CD4-positive, alpha-beta T cell treated with Interleukin-2 at 100 ng/mL for 4 hours (primary cell): ENCODE measurements at places on chromosomes 12 and 14.

GRCh38 chr12:52263761-52264434, 10.5 kb upstream of the KRT86 start:
- no peak for DNase-seq

DNA sequence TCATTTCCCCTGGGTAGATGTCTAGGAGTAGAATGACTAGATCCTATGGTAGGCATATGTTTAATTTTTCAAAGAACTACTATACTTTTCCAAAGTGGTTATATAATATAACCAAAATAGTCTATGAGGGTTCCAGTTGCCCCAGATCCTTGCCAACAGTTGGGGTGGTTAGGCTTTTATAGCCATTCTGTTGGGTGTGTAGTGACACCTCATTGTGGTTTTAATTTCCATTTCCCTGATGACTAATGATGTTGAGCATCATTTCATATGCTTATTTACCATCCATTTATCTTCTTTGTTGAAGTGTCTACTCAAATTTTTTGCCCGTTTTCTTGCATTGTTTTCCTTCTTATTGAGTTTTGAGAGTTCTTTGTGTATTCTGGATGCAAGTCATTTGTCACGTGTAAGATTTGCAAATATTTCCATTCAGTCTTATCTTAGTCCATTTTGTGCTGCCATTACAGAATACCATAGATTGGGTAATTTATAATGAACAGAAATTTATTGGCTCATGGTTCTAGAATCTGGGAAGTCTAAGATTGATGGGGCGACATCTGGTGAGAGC, 4.7 kb downstream of the SYNE2 start:
- DNase-seq, result peak; percentile 84

GRCh38 chr14:32933629-32934072, 5.0 kb upstream of the NPAS3 start:
- DNase-seq, result no peak

DNA sequence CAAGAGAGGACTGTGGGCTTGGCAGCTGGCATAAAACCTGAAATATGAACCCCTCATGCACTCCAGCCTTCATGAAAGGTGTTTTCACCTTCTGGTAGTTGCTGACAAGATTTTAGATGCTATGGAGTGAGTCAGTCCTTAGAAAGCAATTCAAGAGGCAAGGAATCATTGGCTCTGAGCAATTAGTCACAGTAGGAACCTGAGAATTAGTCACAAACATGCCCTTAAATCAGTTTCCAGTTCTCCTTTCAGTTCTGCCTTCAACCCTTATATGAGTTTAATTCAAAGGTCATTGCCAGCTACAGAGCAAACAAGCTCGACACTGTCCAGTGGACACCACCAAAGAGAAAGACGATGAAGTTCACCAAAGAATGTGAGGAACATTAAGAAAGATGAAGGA, 472.3 kb downstream of the GLT1D1 start:
- DNase-seq, result no peak

- DNase-seq, result no peak
Observed at GRCh38 chr14:100488057-100488456, 99.2 kb downstream of the BEGAIN start.
